ENCODE measurements at places on chromosomes 2 and 18. TPM values are rescaled to one million over a fixed set of nuclear protein-coding genes. Genes with fewer than 3 reads are reported as not detected.

DNA sequence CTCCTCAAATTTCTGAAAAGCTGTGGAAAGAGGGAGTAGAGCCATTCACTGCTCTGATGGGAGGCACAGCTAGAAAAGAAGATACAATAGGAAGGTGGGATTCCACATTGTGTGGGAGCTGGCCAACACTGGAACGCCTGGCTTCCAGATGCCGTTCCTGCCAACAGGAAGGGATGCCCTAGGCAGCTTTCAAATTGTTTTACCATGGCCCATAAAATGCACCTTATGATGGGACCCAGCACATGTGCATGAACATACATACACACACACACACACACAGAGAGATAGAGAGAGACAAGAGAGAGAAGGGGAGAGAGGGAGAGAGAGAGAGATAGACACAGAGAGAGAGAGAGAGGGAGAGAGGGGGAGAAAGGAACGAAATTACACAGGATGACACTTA, 86.1 kb upstream of the BZW1 start:
- no peak for DNase-seq

GRCh38 chr2:67581751-67582150, 184.6 kb downstream of the ETAA1 start:
- DNase-seq, result no peak

GRCh38 chr2:102057502-102058292, 65.9 kb downstream of the IL1R2 start:
- no peak for DNase-seq

- DNase-seq, result no peak
These were observed 61.1 kb upstream of the ZNG1B start for GRCh38 chr2:113376253-113376912.

DNA sequence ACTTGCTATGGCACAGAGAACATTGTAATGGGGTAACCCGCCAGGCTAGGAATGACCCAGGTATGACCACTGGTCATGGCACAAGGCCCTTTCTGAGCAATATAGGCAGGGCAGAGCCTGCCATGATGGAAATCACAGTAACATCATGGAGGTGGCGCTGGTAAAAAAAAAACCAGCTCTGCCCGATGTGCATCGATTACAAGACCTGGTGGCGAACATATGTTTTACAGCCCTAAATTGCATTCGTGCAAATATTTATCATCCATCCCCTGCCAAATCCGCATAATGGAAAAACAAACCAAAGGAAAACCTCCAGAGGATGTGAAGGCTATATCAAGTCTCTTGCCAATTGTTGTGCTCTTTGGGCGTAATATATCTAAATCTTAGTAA, 60.6 kb downstream of the SEMA4F start:
- DNase-seq, result no peak

DNA sequence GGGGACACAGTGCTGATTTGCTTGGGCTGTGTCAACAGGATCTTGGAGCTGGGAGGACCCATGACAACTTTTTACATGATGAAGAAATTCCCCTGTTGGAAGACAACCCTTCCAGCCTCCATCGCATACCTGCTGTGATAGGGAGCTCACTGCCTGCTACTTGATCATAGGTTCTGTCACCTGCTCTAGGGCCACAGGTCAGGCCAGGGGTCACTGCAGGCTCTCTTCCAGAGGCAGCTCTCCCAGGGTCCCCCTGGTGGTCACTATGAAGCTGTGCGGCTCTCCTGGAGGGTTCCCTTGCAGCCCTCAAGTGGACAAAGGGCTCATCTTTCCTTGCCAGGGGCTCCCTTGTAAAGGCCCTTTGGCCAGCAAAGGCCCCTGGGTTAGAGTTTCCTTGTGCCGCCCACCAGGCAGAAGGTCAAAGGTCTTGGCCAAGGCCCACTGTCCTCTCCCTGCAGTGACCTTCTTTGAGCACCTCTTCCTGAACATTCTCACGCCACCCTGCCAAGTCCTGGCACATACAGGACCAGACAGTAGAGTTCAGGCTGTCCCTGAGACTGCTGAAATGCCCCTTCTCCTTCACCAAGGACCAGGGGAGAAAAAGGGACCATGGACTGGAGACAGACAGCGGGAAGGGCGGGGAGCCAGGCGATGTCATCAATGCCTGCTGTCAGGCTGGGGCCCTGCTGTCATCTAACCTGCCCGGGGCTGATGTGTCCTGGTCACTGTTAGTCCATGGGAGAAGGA, 345.1 kb downstream of the DYSF start:
- DNase-seq, result no peak

- DNase-seq, result peak; percentile 63
These were observed 98.0 kb downstream of the ADCYAP1 start for GRCh38 chr18:1002653-1003178.

DNA sequence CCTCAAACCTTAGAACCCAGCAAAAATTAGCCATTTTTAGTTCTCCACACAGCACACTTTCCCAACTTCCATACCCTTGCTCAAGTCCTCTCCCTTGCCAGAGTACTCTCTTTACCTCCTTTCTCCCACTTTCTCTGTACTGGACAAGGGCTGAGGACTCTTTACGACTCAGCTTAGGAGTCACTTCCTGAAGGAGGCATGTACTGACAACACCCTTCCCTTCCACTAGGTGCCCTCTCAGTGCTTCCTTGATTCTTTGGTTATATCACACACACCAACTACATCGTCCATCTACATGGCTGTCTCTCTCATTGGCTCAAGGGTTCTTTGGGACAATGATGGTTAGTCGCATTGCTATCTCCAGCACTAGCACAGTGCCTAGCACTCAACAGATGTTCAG, 5.2 kb upstream of the C18orf63 start:
- DNase-seq, result peak; percentile 21

- DNase-seq, result no peak
These were observed 51.9 kb downstream of the CACNB4 start for GRCh38 chr2:152046940-152047339.

GRCh38 chr2:142220901-142221300, 90.1 kb upstream of the LRP1B start:
- DNase-seq, result no peak

DNA sequence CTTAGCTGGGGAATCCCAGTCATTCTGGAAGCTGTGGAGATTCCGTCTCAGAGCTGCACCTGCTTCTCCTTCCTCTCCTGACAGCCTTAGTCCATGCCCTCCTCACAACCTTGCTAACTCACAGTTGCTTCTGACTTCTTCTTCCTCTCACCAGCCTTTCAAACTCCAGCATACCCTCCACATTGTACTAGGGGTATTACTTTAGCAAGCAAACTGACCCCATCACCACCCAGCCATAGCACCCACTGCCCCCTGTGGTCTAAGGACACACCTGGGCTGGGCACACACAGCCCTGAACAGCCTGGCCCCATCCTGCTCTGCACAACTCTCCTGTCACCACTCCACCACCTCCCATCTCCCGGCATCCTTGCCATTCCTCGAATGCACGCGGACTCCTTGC, 208.2 kb downstream of the FBXO15 start:
- no peak for DNase-seq

GRCh38 chr2:24824966-24825882, 32.0 kb downstream of the CENPO start:
- no peak for DNase-seq

- DNase-seq, result peak; percentile 2
These were observed 86.9 kb downstream of the FAM117B start for GRCh38 chr2:202721621-202722020.

DNA sequence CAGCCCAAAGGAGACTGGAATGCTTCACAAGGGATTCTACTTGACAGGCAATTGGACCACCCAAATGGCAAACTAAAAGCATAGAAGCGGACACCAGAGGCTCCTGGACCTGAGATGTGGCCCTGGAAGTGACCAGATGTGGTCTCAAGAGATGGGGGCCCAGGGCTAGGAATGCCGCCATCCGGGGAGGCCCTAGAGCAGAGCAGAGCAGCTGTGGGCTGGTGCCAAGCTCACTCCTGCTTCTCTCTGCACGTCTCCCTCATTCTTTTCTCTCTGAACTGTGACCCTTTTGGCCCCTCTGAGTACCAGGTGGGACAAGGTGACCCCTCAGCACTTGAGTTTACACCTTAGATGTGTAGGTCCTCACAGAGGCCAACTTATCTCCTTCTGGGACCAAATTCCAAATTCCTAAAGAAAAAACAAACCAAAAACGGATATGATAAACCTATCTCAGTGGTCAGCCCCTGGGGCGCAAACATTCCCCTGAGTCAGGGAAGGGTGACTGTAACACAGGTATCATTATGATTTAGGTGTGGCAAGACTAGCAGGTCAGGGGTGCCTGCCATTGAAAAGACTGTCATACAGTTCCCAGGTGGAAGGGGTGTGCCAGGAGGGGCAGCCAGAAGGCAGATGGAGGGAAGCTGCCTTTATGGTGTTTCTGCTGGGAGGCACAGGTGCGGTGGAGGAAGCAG, 6.5 kb upstream of the IL1R2 start:
- DNase-seq, result peak; percentile 15

GRCh38 chr2:181203412-181203811, 223.0 kb downstream of the UBE2E3 start:
- peak; percentile 65 for DNase-seq

DNA sequence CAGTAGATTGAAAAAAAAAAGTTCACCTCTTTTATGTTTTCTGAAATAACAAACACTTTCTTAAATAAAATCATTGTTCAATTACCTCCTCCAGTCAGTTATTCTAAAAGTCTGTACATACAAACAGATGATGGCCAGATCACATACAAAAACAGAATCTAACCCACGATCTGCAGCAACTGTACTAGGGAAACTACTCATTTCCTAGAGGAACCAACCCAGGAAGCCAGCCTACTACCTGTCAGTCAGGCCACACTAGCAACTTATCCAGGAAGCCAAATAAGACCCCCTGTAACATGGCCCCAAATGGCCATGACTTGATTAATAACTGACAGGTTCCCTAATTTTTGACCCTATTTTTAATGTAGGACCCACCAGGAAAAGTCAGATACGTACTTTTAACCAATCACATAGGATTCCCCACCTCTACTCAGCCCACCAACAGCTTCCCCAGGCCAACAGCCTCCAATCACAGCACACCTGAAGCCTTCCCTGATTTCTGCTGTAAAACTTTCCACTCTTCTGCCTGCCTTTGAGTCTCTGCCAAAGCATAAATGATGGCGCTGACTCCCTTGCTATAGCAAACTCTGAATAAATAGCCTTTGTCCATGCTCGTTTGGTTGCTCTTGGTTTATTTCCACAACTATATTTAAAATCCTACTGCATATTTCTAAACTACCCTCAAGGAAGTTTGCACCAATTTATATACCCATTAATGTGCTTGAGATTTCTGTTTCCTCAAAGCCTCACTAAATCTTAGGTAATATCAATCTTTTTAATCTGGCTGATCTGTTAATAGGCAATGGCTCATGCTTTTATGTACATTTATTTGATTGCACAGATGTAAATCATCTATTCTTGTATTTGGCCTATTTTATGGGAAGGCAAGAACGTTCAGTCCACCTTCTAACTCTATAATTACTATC, 486.4 kb downstream of the FBXO15 start:
- no peak for DNase-seq

GRCh38 chr2:239163688-239164334, 237.0 kb downstream of the HDAC4 start:
- DNase-seq, result no peak

DNA sequence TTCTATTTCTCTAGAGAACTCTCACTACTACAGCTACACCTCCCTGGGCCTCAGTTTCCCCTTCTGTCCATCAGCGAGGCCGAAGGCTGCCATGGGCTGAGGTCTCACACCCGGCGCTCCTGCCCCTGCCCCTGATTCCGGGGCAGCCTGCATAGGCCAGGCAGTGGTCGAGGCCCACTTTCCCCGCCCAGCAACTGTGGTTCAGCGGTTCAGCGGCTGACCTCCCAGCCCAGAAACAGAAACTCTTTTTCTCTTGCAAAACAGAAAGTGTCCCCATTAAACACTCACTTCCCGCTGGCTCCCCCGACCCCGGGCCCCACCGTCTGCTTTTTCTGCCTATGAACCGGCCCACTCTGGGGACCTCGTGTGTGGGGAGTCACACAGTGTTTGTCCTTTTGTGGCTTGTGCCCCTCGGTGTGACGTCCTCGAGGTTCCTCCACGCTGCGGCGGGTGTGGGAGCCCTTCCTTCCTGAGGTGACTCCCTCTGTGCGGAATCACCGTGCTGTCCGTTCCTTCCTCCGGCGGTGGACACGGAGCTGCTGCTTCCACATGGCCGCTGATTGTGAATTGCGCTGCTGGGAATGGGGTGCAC, 16.0 kb downstream of the PDCD1 start:
- DNase-seq, result no peak

DNA sequence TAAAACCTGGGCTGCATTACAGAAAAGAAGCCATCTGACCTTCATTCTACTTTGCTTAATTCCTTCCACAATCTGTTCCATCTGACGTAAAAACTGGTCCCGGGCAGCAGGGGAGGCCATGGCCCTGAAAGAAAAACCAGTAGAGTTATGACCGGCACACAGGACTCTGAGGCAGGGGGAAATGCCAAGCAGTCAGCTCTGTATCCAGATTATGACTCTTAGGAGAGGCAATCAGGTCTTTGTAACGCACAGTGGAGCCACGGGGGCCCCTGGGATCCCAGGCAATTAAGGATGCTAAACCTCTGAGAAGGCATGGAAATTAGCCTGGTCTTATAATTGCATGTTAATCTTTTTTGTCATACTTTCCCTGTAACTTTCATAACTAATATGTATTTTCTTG, 78.4 kb downstream of the CCDC93 start:
- no peak for DNase-seq

- DNase-seq, result no peak
These were observed 1374.3 kb upstream of the DDX18 start for GRCh38 chr2:116440104-116440653.

DNA sequence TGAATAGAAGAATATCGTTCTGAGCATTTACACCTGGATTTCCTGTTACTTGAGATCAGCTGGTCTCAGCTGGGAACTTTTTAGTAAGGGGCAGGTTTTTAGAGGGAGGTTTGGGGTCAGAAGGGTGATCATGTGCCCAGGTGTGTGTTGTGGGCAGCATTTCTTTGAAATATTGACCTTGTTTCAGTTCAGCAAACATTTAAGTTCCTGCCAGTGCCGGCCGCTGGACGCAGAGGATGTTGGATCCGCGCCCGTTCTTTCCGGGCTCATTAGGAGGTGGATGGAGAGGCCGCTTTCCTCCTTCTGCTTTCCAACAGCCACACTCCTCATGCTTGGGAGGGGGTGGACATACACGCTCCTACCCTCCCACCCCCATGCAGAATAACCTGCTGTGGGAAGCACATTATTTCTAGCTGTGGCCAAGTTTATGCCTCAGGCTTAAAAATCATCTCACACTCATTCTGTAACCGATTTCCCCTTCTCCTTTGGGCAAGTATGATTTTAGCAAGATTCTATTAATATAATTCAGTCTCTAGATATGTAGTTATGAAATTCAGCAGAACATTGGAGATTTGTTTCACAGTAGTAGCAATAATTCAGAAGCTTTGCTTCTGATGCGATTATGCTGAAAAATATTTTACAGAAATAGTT, 131.4 kb downstream of the ZNF236 start:
- no peak for DNase-seq

Gene PNO1
- 30.9 TPM for total RNA-seq

Gene LYPD6
- total RNA-seq, result 12.2 TPM

Gene DQX1
- not detected for total RNA-seq

Gene CD207
- total RNA-seq, result not detected

Gene MC2R
- not detected for total RNA-seq

Gene ZNF2
- 4.4 TPM for total RNA-seq

Gene DTNA
- 0.34 TPM for total RNA-seq

Gene ALLC
- not detected for total RNA-seq

Gene MSTN
- total RNA-seq, result not detected

Gene ABCG5
- total RNA-seq, result 0.14 TPM

Gene OSBPL6
- 0.23 TPM for total RNA-seq

Gene GTF2A1L
- total RNA-seq, result not detected

Gene SERPINB4
- not detected for total RNA-seq

Gene CD226
- total RNA-seq, result not detected

Gene CHST10
- total RNA-seq, result 22.1 TPM

Gene SERPINB10
- total RNA-seq, result not detected
